ENCODE measurements at places on chromosomes 3 and 15. TPM values are rescaled to one million over a fixed set of nuclear protein-coding genes. Genes with fewer than 3 reads are reported as not detected.

DNA sequence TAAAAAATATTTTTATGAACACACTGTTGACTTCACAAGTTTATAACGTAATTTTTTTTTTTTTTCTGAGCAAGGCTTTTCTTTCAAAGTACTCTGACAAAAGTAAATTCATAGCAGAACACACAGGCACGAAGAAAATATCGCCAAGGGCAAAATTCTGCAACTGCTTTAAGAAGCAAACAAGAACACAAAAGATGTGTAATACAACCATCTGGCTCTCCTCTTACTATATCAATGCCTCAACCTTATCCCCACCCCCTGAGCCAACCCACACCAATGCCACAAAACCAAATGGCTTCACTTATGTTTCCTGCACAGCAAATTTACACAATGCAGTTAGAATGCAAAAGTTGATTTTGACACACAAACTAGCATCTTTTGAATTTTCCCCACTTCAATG, 274.2 kb downstream of the FOXP1 start:
- DNase-seq, result no peak

GRCh38 chr15:57364282-57365007, 11.9 kb upstream of the CGNL1 start:
- DNase-seq, result no peak

CYP8B1 gene
- 0.04 TPM for total RNA-seq

DNA sequence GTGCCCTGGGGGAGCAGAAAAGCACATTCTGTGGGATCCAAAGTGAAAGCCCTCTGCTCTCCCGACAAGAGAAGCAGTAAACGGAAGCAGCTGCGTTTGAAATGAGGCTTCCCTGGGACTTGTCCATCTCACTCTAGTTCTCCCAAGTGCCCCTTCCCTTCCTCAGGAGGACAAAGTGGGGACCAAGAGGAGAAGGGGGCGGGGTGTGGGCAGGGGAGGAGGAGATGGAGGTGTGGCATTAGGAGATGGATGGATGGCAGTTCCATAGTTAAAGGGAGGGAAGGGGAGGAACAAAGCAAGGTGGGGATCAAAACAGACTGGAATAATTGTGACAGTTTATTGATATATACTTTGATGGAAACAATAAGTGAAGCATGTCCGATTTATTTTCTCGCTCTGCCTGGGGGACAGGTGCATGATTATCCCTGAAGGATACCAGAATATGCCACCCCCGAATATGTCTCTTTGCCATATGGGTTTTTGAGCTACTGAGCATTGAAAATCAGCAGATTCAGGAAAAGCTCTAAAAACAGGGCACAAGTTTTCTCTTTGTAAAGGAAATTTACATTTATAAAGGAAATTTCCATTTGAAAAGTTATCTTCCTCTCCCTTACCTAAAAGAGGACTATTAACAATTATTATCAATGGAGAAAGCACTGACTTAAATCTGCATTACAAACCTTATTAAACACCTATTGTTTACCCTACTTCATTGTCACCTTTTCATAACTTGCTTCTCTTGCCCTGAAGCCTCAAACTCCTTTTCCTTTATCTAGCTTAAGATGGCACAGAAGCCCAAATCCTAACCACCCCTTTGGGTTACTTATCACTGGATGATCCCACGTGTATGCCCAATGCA, 58.9 kb upstream of the DAZL start:
- no peak for DNase-seq

- DNase-seq, result no peak
These were observed 46.0 kb downstream of the KLF13 start for GRCh38 chr15:31372635-31373091.

- DNase-seq, result peak; percentile 47
These were observed 737 bp upstream of the ITPR1 start for GRCh38 chr3:4492208-4493013.

ATP13A5 gene
- total RNA-seq, result not detected

NGLY1 gene
- total RNA-seq, result 93.9 TPM

DNA sequence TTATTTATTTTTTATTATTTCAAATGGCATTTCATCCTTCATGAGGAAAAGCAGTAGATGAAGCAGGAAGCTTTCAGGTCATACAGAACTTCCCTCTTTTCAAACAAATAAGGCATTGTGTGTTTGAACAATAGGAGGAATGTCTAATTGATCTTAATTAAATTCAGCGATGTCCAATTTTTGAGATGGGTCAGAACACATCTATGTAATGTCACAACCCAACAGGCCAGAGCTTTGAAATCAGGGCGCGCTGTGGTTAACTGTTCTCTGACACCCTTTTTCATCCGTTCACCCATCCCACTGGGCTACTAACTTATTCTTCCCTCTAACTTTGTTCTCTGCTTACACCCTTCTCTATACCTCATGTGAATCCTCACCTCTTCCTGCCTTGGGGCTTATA, 510.5 kb downstream of the FOXP1 start:
- DNase-seq, result no peak

SLC24A5 gene
- total RNA-seq, result not detected

C3orf38 gene
- total RNA-seq, result 11.5 TPM

- no peak for DNase-seq
These were observed 165.7 kb downstream of the ZNF385D start for GRCh38 chr3:21585216-21585740.

DNA sequence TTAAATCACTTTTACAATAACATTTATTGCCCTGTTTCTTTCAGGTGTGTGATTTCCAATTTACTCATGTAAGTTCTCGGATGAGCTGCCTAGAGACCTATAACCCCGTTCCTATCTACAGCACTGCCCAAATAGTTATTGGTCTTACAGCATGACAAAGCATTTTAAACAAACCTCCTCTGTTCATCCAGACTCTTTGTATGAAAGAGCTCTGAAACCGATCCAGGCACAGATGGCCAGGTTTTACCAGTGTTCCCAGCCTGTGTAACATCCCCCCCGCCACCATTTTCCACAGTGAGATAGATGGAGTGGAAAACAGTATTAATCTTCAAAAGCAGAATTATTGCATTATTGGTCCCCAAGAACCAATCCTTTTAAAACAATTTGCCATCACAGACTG, 59.0 kb upstream of the SPTSSB start:
- DNase-seq, result no peak

- no peak for DNase-seq
These were observed 133.3 kb upstream of the CHL1 start for GRCh38 chr3:63095-63765.

DNA sequence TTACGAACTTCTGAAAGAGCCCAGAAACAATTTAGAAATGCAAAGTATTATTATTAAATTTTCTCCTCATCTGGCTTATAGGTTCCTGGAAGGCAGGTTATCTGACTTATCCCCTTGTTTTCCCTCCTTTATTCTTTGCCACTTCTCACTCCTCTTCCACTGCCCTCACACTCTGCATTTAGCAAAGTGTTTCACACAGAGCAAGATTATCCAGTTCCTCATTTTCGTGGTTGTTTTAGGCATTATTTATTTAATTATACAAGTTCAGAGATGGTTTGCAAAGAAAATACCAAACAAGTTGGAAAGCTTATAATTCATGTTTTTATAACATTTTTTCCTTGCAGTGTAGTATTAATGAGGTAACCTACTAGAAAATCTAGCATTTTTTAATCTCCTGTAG, 544.9 kb downstream of the NSUN3 start:
- no peak for DNase-seq

DNA sequence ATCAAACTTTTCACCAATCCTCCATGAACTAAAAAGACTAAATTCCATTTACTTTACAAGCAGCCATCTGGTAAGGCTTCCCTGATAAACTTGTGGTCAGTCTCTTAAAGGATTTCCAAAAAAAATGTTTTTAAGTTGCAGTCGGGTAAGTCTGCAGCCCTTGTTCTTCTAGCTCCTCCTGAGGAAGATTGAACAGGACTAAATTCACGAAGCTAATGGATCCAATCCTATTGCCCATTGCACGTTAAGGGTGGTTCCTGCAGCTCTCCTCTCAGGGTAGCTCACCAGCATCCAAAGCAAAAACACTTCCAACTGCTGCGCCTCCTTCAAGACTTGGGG, 2.8 kb downstream of the HES1 start:
- DNase-seq, result no peak

FAM81A gene
- total RNA-seq, result not detected

GRCh38 chr15:85047271-85047948, 65.8 kb downstream of the PDE8A start:
- DNase-seq, result no peak

GRCh38 chr3:174769171-174769570, 90.0 kb upstream of the NAALADL2 start:
- DNase-seq, result no peak

TTC14 gene
- total RNA-seq, result 33.2 TPM

DNA sequence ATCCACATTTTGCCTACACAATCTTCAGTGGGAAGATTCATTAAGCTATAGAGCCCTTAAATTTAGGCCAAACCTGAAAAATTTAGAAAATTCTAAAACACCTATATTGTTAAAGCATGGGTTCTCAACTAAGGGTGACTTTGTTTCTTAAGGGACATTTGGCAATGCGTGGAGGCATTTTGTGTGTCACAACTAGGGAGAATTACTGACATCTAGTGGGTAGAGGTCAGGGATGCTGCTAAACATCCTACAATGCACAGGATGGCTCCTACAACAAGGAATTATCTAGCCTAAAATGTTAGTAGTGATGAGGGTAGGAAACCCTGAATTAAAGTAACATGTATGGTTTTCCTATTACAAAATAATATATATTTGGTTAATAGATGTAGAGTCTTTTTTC, 55.8 kb downstream of the TBC1D5 start:
- DNase-seq, result no peak

RFC4 gene
- 109 TPM for total RNA-seq

KCNMB3 gene
- 14.3 TPM for total RNA-seq

GRCh38 chr3:52428151-52429005, 16.5 kb downstream of the SEMA3G start:
- no peak for DNase-seq

- no peak for DNase-seq
These were observed 595.4 kb downstream of the FOXP1 start for GRCh38 chr3:70988111-70988510.

- DNase-seq, result no peak
These were observed 50.2 kb upstream of the NSMCE3 start for GRCh38 chr15:29319823-29320222.

All from K562 (cell line).